ENCODE measurements at places on chromosomes 13 and 19.

DNA sequence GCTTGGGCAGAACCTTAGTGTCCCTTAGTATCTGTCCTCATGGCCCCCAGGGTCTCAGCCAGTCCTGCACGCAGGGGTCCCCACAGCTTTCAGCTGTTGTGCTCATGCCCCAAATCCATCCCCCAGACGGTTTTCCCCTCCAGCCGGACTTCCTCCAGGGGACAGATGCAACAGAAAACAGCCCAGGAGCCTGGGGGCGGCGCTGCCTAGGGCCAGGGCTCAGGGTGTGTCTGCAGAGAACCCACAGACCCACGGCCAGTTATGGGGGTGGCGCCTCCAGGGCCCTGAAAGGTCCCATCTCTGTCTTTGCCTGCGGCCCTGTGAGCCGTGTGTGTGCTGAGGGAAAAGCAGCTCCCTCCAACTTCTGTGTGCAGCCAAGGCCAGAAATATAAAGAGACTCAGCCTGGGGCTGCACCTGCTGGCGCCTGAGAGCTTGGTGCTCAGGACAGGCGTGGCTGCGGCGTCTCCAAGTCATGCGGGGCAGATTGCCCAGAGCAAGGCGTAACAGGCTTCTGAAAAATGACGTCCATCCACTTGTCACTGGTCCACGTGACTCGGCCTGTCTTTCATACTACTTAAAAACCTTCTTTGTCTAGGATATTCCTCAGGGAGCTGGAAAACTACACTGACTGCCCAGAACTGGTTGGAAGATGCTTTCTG, 22.1 kb upstream of the F7 start:
- DNase-seq: no peak

GRCh38 chr19:17202249-17202648, 12.9 kb upstream of the USE1 start:
- DNase-seq: no peak

DNA sequence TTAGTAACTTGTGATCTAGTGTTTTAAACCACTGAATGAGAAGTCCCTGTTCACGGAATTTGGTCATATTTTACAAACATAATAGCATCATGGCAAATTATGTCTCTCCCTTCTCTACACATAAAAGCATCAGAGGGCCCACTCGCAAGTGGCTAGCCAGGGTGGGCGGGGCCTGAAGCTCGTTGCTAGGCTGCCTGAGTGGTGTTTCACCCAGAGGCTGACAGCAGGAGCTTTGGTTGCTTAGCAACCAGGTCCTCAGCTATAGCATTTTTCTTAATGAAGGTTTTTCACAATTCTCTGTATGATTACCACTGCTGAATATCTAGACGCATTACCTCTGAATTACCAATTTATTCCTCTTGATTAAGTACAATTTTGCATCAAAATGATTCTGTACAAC, 126.5 kb downstream of the NALCN start:
- no peak for DNase-seq

DNA sequence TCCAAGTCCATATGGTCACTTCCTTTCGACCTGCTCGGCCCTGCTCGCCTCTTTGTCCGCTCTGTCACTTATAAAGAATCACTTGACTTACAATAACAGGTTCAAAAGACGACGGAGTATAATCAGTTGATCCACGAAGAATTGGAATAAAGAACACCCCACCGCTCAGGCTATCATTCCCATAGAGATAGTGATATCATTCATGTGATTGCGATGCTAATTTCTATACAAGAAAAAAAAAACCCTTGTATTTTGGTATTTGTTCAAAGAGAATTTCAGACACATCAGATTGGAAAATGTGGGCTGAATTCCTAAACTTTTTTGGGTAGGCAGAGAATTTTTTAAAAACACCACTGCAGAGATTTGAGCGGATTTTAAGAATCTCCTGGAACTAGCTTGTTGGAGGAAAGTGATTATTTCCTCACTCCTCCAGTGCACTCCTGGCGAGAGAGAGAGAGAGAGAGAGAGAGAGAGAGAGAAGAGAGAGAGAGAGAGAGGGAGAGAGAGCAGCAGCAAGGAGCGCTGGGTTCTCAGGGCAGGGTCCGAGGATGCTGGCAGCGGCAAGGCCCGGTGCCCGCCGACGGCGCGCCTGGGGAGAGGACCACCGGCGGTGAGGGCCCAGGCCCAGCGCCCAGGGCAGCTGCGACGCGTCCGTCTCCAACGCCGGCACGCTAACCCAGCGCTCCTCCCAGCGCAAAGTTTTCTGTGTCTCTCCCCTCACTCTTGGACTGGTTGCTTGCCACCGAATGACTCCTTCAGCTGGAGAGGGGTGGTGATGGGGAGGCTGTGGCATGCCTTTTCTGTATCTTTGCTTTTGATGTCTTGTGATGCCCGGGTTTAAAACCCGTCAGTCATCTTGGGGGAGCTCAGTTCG, 149.0 kb upstream of the ZNF536 start:
- DNase-seq: no peak

DNA sequence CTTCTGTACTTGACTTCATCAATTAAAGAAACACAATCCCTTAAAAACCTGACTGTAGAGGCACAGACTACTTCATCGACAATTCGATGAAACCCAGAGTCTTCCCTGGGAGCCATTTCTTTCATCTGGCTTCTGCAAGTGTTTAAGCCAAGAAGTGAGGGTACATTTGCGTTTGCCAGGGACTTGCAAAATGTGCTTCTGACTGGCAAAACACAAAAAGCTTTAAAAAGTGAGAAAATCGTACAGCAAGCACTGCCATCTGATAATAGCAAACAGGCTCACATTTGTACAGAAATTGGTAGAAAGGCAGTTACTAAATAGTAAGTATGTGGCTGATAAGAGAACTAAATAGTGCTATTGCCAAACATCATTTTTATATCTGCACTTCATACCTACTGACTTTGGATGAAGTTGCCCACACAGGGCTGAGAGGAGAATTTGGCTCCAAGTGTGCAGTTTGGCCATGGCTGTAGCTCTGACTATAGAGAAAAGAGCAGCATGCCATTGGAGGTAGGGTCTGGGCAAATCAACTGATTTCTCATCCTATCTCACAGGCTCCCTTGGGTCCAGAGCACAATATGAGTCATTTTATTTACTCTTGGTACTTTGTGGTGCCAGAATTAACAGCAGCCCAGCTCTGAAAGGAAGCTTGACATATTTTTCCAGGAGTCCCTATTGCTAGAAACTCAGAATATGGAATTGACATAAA, 358.1 kb downstream of the OXGR1 start:
- no peak for DNase-seq

DNA sequence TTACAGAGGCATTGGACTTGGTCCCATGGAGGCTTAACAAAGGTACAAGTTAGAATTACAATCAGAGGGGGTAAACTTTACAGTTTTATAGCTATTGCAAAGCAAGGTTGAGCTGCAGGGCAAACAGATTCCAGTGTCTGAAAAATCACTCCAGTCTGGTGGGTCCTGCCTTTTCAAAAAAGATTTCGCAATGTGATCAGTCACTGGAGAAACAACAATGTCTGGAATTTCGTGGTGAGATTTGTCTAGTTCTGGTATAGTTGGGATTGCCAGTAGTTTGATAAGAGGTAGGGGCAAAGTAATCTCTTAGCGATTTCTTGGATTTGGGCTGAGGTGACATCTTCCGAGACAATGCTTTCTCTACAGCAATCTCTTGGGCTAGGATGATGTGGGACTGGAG, 1198.2 kb upstream of the PCDH9 start:
- no peak for DNase-seq

DNA sequence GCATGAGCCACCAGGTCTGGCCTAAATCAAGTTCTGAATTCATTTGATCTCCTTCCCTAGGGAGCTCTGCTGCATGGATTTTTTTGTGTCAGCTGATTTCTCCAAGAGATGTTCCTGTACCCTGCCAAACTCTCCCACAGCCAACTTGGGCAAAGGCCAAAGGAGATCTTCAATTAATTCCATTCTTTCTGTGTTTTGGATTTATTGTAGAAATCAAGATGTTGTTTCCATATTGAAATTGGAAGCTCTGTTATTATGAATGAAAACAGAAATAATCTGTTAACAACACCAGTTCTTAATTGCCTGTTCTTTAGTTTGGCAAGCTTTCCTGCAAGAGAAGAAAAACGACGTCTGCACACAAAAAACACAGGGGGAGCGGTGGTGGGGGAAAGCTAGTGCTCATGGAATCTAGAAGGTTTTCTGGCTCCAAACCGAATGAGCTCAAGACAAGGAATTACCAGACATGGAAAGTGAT, 86.5 kb upstream of the ABCC4 start:
- DNase-seq: no peak

GRCh38 chr13:79519255-79519654, 38.3 kb downstream of the NDFIP2 start:
- DNase-seq: no peak

DNA sequence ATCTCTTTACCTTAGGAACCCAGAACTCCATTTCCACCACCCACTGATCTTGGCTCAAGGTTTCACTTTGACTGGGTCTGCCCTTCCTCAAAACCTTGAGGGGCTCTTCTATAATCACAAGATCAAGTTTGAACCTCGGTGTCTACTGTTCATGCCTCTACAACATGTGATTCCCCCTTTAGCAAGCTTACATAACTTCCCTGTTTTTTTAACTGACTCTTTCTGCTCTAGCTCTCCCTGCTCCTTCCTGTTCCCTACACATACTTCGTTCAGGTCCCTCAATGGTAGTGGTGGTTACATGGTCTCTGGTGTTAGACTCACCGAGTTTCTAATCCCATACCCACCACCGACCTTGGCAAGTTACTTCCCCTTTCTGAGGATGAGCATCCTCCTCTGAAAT, 26.7 kb downstream of the CEACAM8 start:
- no peak for DNase-seq

DNA sequence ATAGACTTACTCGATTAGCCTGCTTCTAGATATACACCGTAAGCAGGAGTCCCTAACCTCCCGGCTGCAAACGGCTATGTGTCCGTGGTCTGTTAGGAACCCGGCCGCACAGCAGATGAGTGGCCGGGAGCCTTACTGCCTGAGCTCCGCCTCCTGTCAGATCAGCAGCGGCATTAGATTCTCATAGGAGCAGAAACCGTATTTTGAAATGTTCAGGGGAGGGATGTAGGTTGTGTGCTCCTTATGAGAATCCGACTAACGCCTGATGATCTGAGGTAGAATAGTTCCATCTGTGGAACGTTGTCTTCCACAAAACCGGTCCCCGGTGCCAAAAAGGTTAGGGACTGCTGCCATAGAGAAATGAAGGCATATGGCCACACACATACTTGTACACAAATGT, 1491.9 kb downstream of the SLITRK5 start:
- DNase-seq: no peak

DNA sequence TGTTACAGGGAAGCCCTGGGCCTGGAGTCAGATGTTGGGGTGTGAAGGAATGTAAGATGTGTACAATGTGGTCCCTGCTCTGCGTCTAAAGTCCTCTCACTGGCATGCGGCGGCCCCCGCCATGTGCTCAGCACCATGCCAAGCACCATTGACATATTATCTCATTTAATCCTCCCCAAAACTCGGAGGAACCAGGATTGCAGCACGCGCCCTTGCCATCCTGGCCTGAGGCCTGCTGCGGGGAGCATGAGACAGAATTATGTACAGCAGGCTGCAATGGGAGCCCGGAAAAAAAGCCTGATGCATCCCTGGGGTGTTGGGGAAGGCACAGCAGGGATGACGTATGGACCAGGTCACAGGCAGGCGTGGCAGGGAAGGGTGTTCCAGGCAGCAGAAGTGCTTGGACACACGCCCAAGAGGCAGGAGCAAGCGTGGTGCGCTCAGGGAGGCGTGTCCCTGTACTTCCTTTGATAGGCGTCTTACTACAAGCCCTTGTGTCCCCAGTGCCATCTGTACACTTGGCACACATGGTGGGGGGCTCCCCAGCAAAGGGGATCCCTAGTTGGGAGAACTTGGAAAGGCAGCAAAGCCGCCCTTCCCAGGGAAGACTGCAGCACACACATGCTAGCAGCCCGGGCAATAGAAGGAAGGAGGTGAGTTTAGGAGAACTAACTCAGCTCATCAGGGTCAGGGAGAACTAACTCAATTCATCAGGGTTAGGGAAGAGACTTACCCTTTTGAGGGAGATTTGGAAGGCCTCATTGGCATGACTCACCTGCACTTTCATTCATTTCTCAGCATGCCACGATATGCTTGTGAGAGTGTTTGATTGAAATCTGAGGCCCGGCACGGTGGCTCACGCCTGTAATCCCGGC, 3.4 kb downstream of the EVI5L start:
- no peak for DNase-seq

GRCh38 chr13:44416744-44417143, 43.1 kb downstream of the SERP2 start:
- no peak for DNase-seq

DNA sequence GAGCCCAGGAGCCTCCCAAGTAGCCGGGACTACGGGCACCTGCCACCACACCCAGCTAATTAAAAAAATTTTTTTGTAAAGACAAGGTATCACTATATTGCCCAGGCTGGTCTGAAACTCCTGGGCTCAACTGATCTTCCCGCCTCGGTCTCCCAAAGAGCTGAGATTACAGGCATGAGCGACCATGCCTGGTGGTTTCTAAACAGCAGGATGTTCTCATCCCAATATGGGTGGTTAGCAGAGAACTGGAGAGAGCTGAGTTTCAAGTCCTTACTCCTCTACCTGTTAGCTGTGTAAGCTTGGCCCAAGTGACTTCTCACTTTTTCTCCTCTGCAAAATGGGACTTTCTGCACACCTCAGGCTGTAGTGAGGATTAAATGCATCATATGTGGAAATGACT, 8.0 kb downstream of the TMEM91 start:
- no peak for DNase-seq

- no peak for DNase-seq
These were observed 2.8 kb downstream of the KCTD15 start for GRCh38 chr19:33799476-33799875.

DNA sequence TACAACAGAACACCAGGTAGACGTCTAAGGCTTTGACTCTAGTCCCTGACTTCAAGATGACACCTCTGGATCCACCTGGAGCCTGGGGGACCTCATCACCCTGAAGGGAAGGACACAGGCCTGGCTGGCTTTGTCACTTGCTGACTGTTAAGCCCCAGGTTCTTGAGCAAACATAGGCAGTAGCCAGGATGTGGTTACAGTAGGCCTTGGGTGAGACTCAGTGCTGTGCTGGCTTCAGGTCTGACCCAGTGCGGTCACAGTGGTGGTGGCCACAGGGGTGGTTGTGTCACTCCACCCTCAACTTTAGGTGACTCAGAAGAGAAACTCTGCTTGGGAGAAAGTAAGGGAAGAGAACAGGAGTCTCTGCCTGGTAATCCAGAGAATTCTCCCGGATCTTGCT, 497.8 kb downstream of the UQCRFS1 start:
- peak; percentile 7 for DNase-seq

DNA sequence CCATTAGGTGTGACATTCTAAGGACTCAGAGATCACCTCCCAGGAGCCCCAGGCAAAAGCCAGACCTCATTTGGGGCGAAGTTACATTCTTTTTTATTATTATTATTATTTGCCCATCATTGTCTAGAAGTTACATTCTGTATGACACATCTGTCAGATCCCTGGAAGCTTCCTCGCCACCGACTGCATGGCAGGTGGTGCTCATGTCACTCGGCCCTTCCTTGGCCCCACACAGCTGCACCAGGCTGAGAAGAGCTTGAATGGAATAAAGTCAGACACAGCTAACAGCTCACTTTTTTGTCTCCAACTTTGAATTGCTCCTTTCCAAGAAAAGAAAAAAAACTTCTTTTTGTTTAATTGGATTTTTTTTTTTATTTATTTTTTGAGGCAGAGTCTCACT, 41.4 kb upstream of the LDLR start:
- DNase-seq: no peak

GRCh38 chr19:31817971-31818797, 468.9 kb upstream of the TSHZ3 start:
- no peak for DNase-seq

- no peak for DNase-seq
These were observed 111.3 kb downstream of the KATNAL1 start for GRCh38 chr13:30196025-30196424.
